ENCODE measurements at places on chromosomes 1 and 21.

DNA sequence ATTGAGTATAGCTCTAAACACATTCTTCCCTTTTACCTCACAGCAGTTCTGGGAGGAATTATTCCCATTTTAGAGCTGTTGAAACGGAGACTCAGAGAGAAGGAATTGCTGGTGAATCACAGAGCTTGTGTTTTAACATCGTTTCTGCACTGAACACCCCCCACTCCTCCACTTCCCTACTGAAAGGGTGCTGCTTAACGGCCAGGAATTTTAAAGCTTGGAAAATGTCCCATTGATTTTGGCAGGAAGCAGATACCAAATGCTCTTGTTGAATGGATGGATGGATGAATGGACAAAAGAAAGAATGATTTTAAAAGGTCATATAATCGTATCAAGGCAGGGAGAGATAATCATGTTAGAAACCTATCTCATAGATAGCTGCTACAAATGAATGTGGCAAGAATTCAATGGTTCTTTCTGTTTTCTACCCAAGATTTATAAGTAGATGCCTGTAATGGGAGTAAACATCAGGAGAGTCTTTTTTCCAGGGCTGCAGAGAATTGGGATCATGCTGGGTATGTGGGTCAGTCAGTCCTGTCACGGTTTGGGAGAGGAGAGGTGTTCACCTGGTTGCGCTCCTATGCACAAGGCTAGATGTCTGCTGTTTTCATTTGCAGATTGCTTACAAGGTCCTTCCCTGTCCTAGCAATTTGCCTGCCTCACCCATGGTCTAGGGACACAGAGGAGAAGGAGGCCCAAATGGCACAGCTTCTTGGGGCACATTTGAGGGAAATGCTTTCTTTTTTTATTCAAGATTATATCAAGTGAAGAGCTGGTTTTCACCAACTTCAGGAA is 19.0 kb downstream of the FAM163A start:
- DNase-seq: no peak

DNA sequence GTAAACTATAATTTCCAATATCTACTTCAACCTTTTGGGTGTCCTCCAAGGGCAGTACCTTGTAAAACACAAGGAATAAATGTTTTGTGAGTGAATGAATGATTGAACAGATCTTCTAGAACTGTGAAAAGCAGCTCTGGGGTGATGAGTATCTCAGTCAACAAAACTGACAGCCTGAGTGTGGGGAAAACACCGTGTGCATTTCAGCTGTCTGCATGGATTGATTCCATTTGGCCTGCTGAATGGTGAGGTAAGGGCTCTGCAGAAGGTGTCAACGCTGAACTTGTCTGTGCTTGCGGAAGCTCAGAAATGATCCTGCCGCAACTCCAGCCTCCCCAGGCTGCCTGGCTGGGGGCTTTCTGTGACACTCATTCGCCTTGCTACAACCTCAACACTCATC is 7.4 kb upstream of the AGMAT start:
- DNase-seq: no peak

DNA sequence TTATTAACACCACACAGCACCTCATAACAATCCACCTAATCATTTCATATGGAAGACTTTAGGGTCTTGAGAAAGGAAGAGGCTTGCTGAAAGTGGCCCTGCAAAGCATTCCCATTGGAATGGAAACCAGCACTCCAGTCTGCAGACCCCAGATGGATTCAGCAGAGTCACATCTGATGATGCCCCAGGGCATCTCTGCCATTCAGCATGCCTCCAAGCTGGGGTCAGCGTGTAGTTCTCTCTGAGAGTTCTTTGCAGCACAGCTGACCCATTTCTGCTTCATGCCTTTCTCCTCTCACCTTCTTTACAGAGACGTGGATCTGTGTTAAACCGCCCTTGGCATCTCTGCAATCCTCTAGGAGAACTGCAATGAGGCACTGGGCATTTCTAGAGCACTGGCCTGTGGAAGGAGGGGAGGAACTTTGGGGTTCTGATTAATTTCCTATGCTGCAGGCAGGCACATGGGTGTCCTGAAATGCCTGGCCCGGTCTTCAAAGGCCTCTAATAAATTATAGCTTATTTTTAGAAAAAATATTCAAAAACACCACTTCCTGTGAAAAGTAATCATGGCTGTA is 2.6 kb upstream of the LUZP1 start:
- no peak for DNase-seq

DNA sequence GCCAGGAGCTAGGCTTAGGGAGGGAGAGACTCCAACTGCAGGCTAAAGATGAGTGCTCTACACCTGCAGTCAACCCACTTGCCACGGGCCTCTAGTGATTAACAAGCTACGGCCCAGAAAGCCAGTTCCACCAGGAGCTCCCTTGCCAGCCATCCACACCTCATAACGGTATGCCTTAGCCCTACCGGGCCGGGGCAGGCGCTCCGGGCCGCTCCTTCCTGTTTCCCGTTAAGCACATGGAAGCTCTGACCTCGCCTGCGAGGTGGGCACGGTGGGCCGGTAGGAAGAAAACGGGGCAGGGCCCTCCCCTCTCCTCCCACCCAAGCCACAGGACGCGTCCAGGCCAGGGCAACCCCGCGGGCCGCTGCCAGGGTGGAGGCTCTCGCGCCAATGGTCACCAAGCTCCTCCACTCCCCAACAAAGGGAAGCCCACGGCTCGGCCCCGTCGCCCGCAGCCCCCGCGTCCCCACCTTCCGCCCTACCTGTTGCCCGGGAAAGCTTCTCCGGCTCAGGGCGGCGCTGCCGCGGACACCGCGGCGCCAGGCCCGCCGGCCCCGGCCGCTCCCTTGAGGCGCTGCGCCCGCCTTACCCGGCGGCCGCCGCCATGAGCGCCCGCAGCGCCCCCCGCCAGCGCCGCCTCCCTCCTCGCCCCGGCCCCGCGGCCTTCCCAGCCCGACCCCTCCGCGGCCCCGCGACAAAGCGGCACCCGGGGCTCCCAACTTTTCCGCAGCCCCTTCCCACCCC is 627 bp downstream of the CERS2 start:
- no peak for DNase-seq

- DNase-seq: no peak
Measured at GRCh38 chr1:25208561-25209222, 23.6 kb downstream of the SYF2 start.

Measured in AG09309 (cell line).